ENCODE measurements at places on chromosomes 3 and 15. TPM values are rescaled to one million over a fixed set of nuclear protein-coding genes. Genes with fewer than 3 reads are reported as not detected.

CD80 gene
- total RNA-seq: 7.9 TPM

ADAMTSL3 gene
- 22.2 TPM for total RNA-seq

FRMD5 gene
- not detected for total RNA-seq

- H3K4me3 ChIP-seq: no peak overlapping the region
- no peaks in the 10 kb centered on the region for H3K4me1 ChIP-seq
- no peaks in the 10 kb centered on the region for H3K27me3 ChIP-seq
These were observed 28.4 kb downstream of the SERPINI2 start for GRCh38 chr3:167445491-167445890.

- H3K4me3 ChIP-seq: peak overlapping the region; percentile 65
- H3K27ac ChIP-seq: peak overlapping the region; percentile 95
- no peaks in the 10 kb centered on the region for H3K27me3 ChIP-seq
- H3K4me1 ChIP-seq: peaks cover 87% of the 10 kb centered on the region
These were observed 1.0 kb downstream of the HYAL2 start for GRCh38 chr3:50321336-50322114.

DNA sequence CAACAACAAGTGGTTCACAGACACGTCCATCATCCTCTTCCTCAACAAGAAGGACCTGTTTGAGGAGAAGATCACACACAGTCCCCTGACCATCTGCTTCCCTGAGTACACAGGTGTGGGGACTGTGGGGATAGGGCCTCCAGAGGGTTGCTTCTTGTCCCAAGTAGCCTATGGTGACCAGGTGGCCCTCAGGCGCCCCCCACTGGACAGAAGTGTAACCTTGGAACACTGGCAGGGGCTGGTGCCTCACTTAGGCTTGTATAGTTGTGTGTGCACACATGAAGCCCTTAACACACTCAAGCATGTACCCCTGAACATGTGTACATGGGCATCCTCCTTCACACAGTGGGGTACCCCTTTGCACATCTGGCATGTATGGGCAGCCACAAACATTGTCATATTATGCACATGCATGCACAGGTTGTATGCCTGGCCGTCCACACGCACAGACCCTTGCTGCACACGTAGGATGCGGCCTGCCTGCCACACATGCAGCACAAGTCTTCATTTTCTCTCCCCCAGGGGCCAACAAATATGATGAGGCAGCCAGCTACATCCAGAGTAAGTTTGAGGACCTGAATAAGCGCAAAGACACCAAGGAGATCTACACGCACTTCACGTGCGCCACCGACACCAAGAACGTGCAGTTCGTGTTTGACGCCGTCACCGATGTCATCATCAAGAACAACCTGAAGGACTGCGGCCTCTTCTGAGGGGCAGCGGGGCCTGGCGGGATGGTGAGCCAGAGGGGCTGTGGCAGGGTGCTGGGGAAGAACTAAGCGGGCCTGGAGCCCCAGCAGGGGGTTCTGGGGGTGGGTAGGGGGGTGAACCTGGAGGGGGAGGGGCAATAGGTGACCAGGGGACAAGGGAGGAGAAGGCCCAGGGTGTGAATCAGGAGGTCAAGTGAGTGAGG is 11.7 kb upstream of the SEMA3B start:
- no peak for DNase-seq
- peak overlapping the region; percentile 98 for H3K27ac ChIP-seq
- no peak overlapping the region for H3K4me3 ChIP-seq
- H3K36me3 ChIP-seq: peaks cover 50% of the 10 kb centered on the region

DNA sequence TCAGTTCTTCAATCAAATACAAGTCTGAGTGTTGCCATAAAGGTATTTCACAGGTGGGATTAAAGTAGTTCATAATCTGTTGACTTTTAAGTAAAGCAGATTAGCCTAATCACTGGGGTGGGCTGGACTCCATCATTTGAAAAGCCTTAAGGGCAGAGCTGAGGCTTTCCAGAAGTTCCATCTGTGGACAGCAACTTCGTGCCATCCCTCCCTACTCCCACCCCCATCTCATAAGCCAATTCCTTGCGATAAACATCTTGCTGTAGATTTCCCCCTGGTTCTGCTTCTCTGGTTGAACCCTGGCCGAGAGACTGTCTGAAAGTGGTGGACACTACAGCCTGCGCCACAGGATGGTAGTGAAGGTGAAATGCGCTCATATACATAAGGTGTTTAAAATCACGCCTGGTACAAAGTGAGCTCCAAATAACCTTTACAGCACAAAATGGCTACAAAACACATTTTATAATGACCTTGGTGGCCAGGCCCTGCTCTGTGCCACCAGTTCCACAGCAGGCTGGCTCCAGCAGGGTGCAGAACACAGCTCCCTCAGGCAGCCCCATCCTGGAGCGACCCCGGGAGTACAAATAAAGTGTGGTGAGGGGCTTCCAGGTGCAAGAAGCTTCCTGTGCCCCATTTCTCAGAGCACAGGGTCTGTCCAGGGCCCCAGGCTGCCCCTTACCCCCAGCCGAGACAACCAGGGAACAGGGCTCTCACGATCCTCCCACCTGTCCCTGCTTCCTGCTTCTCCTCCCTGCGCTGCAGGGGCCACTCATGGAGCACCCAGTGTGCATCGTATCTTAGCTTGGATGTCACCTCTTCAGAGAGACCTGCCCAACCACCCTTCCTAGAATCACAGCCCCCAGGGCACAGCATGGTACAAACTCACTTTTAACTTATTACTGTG is 25.8 kb upstream of the GATA2 start:
- no peak overlapping the region for H3K4me3 ChIP-seq
- no peaks in the 10 kb centered on the region for H3K36me3 ChIP-seq
- DNase-seq: no peak
- peaks cover 6% of the 10 kb centered on the region for H3K4me1 ChIP-seq

GRCh38 chr3:122681284-122681973 is 790 bp downstream of the PARP14 start:
- peaks cover 33% of the 10 kb centered on the region for H3K4me1 ChIP-seq
- H3K36me3 ChIP-seq: peaks cover 5% of the 10 kb centered on the region
- H3K27ac ChIP-seq: peak overlapping the region; percentile 99
- no peaks in the 10 kb centered on the region for H3K27me3 ChIP-seq
- peak; percentile 25 for DNase-seq
